ENCODE measurements at places on chromosomes 5 and 9. TPM values are rescaled to one million over a fixed set of nuclear protein-coding genes. Genes with fewer than 3 reads are reported as not detected.
A peak's percentile ranks its signal among the peaks of the same experiment; 100 is the strongest.

GRCh38 chr5:172450861-172451695, 3.2 kb downstream of the SH3PXD2B start:
- peak; percentile 45 for DNase-seq

DNA sequence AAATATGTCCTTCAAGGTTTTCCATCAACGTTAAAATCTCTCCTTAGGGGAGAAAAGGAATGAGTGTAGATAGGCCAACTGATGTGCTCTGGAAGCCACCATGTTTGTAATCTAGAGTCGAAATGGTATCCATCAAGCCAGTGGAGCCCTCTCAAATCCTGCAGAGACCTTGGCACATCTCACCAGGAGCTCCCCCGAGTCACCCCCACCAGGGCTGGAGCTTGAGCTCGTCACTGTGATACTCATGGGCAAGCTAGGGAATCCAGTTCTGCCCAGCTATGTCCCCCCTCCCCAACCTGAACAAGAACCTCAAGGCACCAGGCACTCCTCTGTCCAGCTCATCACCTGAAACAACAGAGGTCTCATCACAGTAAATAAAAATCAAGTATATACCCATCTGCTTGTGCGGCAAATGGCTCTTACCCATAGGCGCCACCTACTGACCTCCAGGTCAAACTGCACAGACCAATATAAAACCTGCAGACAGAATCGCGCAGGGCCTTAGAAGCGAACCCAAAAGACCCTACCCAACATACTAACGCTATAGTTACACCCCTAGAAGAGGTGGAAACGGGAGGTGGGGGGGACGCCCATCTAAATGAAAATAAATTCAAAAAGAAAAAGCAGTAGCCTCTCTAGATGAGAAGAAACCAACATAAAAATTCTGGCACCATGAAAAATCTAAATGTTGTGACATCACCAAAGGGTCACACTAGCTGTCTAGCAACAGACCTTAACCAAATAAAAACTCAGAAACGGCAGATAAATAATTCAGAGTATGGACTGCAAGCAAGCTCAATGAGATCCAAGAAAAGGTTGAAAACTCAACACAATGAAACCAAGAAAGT, 75.0 kb downstream of the TTC39B start:
- DNase-seq = peak; percentile 17

- no peak for DNase-seq
Observed at GRCh38 chr5:171599957-171600612, 180.6 kb downstream of the FGF18 start.

- no peak for DNase-seq
Observed at GRCh38 chr5:33848554-33848953, 43.2 kb downstream of the ADAMTS12 start.

- DNase-seq = no peak
Observed at GRCh38 chr5:6780802-6781391, 67.7 kb downstream of the TENT4A start.

DNA sequence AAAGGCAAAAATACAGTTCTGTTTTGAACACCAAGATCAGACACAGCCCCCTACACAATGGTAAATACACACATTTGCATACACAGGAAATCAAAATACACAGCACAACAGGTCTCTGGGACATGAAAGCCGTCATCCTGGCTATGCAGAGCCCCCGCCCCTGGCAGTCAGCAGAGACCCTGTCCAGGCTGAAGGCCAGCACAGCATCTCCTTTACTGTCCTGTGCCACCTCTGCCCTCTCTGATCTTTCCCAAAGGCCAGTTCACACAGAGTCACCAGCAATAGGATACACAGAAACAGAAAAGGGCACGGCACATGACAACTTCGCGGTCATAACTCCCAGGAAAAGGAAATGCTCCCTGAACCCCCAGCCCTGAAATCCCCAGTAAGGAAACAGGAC, 34.2 kb upstream of the SMU1 start:
- no peak for DNase-seq

DNA sequence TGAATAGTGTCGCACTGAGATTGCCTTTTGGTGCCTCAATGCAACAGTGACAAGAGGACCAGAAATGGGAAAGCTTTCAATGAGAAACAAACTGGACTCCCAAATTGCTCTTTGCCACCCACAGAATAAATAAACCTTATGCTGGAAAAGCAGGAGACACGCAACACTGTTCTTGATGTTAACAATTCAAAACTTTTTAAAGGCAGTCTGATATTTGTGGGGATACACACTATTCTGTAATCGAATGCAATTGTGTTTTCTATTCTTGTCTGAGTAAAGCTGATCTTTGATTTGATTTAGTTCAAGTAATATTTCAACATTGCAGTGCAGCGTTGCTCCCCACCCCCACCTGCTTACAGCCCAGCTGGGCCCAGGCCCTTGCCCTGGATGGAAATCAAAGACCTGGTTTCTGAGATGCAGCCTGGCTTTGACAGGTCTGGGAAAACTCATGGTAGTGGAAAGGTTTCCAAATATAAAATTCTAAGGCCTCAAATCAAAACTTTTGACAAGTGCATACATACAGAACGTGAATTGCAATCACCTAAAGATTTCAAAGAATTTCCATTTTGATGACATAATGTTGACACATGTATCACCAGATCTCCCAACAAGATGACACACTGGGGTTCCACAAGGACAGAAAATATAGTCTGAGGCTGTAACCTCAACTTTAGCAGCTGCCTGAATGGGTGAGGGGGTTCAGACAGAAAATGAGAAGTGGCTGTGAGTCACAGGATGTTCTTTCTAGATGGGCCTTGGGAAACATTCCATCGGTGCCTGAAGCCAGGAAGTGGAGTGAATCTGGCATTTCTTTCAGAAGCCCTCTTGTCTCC, 55.1 kb downstream of the ABCA1 start:
- DNase-seq = peak; percentile 55

Gene LCN12
- 1.6 TPM for total RNA-seq

DNA sequence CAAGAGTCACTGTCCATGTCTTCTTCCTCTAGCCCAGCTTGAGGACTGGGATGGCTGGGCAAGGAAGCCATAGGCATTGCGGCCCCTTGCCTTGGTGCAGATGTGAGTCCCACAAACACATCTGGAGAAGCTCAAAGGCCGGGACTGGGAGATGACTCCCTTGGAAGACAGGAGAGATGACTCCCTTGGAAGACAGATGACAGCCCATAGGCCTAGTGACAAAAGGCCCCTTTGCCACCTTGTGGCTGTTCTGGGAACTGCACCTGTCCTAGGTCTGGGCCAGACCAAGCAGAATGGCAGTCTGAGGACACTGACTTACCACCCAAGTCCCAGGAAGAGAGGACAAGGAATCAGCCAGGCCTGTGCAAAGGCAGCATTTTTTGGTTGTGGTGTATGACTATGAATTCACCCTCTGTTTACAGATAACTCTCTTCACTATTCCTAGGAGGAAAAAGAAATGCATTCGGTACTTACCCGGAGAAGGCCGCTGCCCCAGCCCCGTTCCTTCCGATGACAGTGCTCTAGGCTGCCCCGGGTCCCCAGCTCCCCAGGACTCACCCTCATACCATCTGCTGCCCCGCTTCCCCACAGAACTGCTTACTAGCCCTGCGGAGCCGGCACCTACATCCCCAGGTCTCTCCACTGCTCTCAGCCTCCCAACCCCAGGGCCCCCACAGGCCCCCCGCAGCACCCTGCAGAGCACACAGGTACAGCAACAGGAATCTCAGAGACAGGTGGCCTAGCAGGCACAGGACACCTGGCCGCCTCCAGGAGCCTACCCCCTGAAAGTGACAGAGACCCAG, 30.8 kb downstream of the SKP1 start:
- peak; percentile 86 for DNase-seq

Gene NACC2
- 12.3 TPM for total RNA-seq

DNA sequence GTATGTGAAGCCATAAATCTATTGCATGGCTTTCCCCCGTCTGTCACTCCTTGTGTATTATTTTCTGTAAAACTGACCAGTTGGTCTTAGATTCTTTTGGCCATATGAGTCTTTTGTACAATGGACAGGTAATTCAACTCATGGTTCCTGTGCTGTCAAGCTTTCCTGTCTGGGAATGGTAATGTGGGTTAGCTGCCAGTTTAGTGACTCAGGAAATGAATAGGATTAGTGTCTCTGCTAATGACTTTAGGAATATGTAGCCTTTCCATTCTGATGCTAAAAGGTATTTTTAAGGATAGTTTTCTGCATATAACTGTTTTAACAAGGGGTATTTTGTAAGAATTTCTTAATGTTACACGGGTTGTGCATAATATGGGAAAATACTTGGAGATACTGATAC, 182.7 kb downstream of the PBX3 start:
- DNase-seq = no peak

Gene PNPLA7
- 0.56 TPM for total RNA-seq

Gene ARHGAP26
- total RNA-seq = 20.0 TPM

DNA sequence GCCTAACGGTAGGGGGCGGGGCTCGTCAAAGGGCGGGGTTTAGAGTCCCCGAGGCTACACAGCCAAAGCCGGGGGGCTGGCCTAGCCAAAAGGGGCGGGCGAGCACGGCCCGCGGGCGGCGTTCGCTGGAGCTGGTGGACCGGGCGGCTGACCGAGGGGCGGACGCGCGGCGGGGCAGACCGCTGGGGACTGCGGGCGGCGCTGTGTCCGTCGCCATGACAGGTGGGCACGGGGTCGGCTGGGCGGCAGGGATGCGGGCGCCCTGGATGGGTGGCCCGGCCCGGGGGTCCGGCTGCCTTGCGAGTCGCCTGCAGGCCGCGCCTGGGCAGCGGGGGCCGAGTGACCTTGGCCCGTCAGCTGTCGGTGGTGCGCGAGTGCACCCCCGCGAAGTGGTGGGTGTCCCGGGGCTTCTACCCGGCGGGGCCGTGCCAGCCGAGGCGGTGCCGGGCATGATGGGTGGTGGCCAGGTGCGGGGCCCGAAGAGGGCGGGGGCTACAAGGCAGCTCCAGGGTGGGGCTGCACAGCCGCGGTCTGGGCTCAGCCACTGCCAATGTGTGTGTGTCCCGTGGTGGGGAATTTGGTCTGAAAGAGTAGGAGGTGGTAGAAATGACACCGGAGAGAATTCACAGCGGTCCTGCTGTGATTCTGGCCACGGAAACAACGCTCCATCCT, at the start of gene CARD19:
CARD19 (plus strand) TSS at position 87 of the 672 bp plus-strand sequence; CDS start at position 216, 129 bp downstream.
- peak; percentile 73 for DNase-seq

DNA sequence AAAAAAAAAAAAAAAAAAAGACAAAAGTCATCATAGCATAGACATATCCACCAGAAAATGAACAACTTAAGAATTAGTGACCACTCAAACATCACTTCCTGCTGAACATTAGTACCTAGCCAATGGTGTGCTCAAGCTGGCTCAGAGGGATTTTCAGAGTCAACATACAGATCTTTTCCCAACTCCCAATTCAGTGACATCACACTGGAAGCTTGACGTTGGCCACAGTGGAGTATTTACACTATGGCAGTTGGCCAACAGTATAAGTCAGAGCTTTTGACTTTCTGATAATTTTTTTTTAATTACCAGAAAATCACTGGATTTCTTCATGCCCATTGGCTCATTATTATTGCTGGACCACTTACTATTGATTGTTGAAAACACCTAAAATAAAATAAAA, 383.5 kb downstream of the ARHGEF28 start:
- no peak for DNase-seq

Gene SPATA31E1
- 0.08 TPM for total RNA-seq

DNA sequence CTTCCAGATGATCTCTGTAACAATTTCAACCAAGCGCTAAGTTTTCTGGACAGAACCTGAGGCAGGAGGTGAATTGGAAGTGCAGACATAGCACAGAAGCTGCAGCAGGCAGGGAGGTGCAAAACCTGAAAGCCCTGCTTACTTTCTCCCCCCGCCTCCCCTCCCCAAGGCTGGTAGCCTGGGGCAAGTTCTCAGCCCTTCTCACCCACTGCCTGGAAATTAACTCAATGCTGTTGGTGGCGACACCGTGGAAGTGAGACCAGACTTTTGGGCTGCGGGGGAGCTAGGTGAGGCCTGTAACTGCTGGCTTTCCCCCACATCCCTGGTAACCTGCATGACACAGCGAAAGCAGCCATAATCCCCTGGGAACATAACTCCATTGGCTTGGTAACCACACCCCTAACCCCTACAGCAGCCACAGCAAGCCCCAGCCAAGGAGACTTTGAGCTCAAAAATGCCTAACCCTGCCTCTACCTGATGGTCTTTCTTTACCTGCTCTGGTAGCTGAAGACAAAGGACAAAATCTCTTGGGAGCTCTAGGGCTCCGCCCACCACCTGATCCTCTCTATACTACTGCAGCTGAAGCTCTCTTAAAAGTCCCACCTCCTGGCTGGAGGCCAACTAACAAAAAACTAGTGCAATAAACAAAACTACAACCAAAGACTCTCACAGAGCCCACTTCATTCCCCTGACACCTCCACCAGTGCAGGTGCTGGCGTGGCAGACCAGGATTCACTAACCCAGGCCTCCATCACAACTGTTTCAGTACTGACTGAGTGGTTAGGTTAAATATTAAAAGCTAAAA, 11.9 kb upstream of the OR13C8 start:
- DNase-seq = no peak

Gene SLC36A2
- total RNA-seq = not detected

DNA sequence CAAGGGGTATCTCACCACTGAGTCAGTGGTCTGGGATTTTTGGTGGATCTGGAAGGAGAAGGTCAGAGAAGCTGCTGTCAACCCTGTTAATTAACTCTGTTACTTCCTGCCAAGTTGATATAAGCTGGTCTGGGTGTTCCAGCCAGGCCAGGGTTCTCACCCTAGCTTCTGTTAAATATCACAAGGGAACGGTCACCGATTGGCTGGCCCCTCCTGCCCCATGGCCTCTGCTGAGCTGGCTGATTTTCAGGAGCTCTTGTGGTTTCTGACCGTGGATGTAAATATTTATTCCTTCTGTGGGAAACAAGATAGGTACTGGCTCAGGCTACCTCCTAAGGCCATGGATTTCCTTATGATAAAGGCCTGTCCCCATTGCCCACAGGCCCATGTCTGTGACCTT, 1.0 kb downstream of the ADAMTS13 start:
- no peak for DNase-seq

GRCh38 chr9:17322882-17323864, 188.3 kb downstream of the CNTLN start:
- DNase-seq = no peak

DNA sequence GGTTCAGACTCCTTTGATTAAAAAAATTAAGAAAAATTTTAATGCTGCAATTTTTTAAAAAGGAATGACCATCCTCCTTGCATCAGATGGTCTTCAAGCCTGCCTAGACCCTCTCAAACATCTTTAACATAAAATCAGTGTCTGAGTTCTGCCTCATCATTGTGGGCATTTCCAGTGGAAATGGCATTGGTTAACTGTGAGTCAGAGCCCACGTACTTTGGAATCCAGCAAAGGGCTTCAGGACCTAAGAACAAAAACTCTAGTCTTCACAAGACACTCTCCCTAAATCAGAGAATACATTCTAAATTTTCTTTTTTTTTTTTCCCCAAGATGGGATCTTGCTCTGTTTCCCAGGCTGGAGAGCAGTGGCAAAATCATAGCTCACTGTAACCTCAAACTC, 9.4 kb upstream of the C5orf15 start:
- no peak for DNase-seq

- DNase-seq = no peak
Observed at GRCh38 chr9:107875571-107875980, 386.0 kb upstream of the KLF4 start.

Gene NIPBL
- 35.0 TPM for total RNA-seq

Measured in hepatocyte (in vitro differentiated cells).